ENCODE measurements at places on chromosomes 1 and 21.

GRCh38 chr1:75765697-75766355 is 20.2 kb upstream of the RABGGTB start:
- DNase-seq: no peak

GRCh38 chr1:145997718-145998023 is 1.3 kb upstream of the TXNIP start:
- no peak for DNase-seq

- DNase-seq: no peak
Observed at GRCh38 chr1:2047749-2048729, 2.2 kb upstream of the PRKCZ start.

GRCh38 chr1:183832459-183832858 is 27.5 kb downstream of the RGL1 start:
- DNase-seq: no peak

DNA sequence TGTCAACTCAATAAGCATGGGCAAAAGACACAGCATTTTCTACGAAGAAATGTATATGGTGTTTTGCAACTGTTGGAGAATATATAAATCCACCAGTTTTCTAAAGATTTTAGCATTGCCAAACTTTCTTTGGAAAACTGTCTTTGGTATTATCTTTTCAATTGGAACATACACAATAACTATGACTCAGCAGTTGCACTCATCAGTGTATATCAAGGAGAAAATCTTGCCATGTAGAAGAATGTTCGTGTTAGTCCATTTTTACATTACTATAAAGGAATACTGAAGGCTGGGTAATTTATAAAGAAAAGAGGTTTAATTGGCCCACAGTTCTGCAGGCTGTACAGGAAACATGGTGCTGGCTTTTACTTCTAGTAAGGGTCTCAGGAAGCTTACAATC is 41.1 kb downstream of the PRKAA2 start:
- DNase-seq: no peak
